ENCODE measurements at places on chromosomes 7 and 10.

GRCh38 chr10:100901051-100901450, 11.7 kb upstream of the SLF2 start:
- no peak for DNase-seq

DNA sequence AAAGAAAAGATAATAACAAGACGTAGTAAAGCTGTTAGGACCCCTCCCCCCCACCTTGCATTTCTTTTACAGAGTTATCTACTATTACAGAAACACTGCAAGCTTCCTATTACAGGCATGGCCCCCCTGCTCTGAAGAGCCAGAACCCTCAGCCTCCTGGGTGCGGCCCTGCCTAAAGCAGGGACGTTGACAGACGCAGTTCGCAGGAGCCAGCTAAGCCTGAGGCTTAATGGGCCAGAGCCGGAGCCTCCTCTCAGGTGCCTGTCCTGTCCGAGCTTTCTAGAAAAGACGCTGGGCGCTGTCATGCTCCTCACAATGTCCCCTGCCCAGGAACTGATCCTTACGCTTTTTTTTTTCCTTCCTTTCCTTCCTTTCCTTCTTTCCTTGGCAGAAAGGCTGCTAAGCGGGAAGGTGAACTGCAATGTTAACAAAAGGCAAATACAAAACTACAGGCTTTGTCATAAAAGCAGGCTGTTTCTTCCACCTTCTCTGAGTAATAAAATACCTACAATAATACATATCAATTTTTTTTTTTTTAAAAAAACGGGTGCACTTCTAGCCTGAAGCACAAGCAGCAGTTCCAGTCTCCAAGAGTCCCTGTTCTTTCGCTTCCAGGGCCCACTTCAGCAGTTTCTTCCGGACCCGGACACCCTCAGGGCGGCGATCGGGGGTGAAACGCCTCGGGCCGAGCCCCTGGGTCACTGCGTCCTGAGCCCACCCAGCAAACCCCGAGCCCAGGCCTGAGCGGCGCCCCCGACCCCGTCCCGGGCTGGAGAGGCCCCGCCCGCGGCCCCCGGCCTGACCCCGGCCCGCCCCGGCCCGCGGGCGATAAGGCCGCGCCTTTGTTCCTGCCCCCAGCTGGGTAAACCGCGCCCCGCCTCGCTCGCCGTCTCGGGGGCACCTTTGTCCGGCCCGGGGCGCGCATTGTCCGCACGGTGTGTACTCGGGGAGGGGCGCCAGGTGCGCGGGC, 11.2 kb downstream of the MNX1 start:
- no peak for DNase-seq

DNA sequence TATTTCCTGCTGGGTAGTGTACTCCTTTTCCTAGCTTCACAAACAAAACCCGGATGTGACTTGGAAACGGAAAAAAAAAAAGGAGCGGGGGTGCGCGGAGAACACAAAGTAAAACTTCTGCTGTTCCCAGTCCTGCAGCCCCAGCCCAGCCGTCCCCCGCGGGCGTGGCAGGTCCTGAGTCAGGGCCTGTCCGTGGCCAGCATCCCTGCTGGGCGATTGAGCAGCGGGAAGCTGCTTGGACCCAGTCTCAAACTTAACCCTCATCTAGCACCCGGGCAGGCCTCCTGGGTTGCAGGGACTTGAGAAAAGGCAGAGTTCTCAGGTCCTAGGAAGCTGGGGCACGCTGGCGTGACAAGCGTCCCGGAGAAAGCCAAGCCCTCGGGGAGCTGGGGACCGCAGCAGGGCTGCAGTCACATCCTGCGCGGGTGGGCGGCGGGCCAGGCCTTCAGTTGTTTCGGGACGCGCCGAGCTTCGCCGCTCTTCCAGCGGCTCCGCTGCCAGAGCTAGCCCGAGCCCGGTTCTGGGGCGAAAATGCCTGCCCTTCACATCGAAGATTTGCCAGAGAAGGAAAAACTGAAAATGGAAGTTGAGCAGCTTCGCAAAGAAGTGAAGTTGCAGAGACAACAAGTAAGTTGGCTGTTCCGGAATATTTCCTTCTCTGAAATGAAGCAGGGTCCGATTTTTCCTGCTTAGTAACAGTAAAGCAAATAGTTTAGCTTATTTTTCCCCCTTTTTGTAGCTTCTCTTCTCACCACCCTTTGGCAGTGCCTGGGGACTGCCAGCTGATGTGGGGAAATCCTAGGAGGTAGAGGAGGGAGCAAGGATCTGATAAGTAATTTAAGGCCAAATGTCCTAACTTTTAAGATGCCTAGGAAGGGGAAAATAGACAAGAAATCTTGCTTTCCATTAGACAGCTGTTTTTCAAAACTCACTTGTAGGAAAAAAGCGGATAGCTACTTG, at the start of gene GNG11:
GNG11 (plus strand) TSS at position 129 of the 960 bp plus-strand sequence; CDS start at position 532, 403 bp downstream.
- DNase-seq = peak; percentile 81

DNA sequence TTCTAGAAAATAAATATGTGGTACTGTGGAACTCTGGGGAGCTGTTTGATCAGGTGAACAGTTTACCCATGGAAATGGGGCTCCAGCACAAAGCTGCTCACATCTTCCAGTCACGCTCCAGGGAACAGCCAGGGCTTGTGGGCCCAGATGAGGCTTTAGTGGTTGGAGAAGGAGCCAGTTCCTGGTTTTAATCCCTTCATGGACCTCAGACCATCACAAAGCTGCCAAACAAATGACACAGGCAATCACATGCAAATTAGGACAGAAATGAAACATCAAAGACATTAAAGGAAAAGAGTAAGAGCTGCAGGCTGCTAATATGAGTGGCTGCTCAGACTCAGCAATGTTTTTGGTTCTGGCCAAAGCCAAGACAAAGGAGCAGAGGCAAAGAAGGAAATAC, 2.2 kb upstream of the ATP6V0E2 start:
- DNase-seq = no peak

DNA sequence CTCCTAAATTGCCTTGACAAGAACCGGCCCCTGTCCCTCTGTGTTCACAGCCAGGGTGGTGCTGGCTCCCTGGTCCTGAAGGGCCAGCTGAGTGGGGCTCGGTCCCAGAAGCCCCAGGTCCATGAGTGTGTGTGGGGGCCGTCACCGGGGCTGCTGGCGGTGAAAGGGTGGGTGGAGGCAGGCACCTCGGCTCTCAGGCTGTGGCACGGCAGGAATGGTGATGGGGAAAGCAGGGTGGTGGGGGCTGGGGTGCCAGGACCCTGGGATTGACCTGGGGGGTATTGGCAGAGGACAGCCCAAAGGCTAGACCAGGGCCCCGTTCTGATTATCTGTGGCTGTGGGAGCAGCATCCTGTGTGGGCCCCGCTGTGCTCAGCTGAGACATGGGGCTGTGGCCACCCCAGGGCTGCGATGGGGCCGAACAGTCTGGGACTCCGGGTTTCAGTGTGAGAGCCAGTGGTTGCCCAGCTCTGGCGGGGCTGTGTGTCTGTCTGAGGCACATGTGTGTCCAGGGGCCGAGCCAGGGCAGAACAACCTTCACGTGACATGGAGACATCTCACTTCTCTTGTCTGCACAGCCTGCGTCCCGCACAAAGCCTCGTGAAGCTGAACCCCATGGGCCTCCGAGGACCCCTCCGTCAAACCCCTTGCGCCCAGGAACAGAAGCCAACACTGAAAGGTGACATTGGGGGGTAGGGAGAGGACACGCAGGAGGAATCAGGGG, 144.2 kb downstream of the ELFN1 start:
- no peak for DNase-seq

DNA sequence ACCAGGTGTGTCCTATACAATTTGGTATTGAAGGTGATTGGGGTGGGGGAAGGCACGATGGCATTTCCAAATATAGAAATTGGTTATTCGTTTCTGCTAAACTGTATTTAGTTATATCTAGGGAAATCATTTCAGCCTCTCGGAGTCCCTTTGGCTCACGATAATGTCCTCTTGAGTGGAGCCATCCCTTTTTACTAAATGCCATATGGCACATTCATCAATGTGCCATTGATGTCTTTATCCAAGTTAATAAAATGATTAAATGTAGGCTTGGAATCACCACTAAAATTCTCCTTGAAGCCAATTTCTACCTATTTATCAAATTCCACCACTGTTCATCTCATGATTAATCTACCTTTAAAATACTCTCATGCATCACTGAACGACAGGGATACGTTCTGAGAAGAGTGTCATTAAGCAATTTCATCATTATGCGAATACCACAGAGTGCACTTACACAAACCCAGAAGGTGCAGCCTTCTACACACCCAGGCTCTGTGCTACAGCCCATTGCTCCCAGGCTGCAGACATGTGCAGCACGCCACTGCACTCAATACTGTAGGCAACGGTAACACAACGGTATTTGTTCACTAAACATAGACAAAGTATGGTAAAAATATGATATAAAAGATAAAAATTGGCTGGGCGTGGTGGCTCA, 219.2 kb upstream of the C7orf33 start:
- DNase-seq = no peak

- DNase-seq = no peak
Measured at GRCh38 chr10:7932301-7933036, 114.2 kb downstream of the TAF3 start.

DNA sequence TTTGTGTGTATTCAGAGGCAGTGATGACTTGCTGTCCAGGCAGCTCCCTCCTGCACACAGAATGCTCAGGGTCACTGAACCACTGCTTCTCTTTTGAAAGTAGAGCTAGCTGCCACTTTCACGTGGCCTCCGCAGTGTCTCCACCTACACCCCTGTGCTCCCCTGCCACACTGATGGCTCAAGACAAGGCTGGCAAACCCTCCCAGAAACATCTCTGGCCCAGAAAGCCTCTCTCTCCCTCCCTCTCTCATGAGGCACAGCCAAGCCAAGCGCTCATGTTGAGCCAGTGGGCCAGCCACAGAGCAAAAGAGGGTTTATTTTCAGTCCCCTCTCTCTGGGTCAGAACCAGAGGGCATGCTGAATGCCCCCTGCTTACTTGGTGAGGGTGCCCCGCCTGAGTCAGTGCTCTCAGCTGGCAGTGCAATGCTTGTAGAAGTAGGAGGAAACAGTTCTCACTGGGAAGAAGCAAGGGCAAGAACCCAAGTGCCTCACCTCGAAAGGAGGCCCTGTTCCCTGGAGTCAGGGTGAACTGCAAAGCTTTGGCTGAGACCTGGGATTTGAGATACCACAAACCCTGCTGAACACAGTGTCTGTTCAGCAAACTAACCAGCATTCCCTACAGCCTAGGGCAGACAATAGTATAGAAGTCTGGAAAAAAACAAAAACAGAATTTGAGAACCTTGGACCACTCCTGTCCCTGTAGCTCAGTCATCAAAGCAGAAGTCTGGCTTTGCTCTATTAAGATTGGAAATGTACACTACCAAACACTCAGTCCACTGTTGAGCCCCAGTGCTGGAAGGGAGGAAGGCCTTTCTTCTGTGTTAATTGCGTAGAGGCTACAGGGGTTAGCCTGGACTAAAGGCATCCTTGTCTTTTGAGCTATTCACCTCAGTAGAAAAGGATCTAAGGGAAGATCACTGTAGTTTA, 15.8 kb downstream of the SCD start:
- no peak for DNase-seq

DNA sequence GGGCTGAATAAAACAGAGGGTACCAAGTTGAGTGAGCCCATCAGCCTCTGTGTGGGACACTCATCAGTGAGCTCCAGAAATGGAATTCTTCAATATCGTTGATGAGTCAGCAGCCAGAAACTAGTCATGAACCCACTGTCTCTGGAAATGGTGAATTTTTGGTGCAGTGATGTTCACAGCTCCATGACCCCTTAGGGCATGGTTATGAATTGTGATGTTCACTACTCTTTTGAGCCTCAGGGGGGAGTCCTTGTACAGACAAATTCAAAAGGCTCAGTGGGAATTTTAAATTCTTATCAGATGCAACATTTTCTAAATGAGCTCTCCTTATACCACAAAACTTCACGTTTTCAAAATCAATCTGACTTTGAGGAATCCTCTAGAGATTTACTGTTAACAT, 335.7 kb downstream of the PHTF2 start:
- DNase-seq = peak; percentile 58

- no peak for DNase-seq
Measured at GRCh38 chr7:45663965-45664633, 89.9 kb downstream of the ADCY1 start.

DNA sequence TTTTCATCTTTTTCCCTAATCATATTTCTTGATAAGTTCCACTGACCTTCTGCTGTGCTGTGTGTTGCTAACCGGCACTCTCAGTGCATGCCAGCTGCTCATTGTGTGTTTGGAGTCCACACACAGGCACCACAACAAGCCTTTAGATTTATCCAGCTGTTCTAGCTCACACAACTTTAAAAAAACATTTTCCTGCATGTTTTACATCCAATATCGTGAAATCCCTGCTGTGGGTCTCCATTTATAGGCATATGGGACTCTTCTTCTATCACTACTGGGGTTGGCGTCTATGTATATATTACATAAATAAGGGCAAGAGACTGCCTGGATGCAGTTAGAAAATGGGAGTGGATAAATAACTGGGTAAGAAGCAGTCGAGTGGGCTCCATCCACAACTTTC, 183.6 kb upstream of the ADARB2 start:
- no peak for DNase-seq

DNA sequence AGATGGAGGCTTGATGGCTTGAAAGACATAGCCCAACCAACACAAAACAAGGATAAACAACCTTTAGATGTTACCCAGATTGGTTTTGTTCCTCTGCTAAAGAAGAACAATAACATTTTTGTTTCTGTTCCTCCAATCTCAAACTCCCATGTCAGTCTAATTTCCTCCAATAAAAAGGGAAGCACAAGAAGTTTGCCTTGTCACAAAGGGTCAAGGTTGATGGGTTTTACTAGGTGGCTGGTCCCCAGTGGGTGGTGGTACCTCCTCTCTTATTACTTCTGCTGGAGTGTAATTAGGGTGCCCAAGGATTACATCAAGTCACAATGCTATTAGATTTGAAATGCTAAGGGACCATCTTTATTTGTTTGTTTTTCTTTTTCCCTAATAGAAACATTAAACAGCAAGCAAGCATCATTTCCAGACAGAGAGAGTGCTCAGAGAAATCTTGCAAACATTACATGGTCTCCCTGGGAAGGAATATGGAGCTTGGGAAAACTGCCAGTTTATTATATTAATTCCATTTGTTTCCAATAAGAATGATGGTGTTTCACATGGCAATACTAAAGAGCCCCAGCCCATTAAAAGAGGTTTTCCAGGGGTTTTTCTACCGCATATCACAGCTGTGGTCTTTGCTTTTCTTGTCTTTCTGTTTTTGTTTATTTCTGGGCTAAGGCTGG, 78.3 kb upstream of the AOAH start:
- DNase-seq = no peak

DNA sequence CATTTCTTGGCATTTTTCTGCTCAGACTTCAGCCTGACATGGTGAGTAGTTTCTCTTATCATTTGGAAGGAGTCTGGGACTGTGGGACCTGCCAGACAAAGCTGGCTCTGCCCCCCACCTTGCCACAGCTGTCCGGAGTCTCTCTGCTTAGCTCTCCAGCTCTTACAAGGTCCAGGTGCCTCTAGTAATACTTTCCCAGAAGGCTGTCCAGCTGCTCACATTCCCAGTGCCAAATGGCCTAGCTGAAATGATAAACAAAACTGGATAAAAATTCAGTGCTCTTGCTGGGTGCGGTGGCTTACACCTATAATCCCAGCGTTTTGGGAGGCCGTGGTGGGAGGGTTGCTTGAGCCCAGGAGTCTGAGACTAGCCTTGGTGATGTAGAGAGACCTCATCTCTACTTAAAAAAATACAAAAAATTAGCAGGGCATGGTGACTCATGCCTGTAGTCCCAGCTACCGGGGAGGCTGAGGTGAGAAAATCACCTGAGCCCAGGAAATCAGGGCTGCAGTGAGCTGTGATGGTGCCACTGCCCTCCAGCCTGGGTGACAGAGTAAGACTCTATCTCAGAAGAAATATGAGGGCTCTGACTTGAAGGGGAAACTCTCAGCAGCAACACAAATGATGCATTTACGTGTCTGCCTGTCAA, 86.8 kb downstream of the C10orf90 start:
- no peak for DNase-seq

Measured in HT1080 (cell line).